ENCODE measurements at places on chromosomes 16 and 17.

DNA sequence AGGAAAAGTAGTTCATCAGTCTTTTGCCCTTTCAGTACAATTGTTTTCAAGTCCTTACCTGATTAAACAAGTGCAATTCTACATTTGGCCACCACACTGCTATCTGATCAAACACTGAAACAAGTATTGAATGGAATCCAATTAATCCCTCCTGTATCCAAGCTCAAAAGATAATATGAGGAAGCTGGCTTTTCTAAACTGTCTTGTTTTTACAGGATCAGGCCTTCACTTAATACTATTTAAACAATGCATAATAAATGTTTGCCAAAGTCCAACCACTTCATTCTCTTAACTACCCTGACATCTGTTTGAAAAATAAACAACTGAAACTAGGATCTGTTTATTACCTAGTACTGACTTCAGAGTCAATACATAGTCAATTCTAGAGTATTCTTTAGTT lies 131.6 kb downstream of the MRTFB start:
- DNase-seq, result no peak

GRCh38 chr16:29318037-29318436 lies 88.5 kb downstream of the NPIPB11 start:
- no peak for DNase-seq

- DNase-seq, result peak; percentile 25
Observed at GRCh38 chr17:6505425-6506142, 50.8 kb downstream of the PITPNM3 start.

- DNase-seq, result peak; percentile 66
Observed at GRCh38 chr16:4212934-4213296, 29.0 kb downstream of the SRL start.

DNA sequence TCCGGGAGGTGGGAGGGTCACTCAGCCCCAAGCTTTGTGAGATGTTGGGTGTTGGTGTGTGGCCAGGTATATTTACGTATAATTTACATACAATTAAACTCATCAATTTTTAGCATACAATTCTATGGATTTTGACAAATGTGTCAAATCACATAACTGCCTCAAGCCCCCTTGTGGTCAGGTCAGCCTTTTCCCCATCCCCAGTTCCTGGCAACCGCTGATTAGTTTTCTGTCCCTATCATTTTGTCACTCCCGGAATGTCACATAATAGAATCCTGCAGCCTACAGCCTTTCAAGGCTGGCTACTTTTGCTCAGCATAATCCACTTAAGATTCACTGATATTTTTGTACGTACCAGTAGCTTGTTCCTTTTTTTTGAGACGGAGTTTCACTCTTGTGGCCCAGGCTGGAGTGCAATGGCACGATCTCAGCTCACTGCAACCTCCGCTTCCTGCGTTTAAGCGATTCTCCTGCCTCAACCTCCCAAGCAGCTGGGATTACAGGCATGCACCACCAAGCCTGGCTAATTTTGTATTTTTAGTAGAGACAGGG lies 19.3 kb upstream of the RAI1 start:
- DNase-seq, result no peak

- DNase-seq, result peak; percentile 77
Observed at GRCh38 chr17:520447-521182, 168.0 kb upstream of the RPH3AL start.

- DNase-seq, result peak; percentile 27
Observed at GRCh38 chr17:9470171-9470570, 105.4 kb downstream of the STX8 start.

- DNase-seq, result no peak
Observed at GRCh38 chr17:57593739-57594462, 151.2 kb downstream of the CCDC182 start.

DNA sequence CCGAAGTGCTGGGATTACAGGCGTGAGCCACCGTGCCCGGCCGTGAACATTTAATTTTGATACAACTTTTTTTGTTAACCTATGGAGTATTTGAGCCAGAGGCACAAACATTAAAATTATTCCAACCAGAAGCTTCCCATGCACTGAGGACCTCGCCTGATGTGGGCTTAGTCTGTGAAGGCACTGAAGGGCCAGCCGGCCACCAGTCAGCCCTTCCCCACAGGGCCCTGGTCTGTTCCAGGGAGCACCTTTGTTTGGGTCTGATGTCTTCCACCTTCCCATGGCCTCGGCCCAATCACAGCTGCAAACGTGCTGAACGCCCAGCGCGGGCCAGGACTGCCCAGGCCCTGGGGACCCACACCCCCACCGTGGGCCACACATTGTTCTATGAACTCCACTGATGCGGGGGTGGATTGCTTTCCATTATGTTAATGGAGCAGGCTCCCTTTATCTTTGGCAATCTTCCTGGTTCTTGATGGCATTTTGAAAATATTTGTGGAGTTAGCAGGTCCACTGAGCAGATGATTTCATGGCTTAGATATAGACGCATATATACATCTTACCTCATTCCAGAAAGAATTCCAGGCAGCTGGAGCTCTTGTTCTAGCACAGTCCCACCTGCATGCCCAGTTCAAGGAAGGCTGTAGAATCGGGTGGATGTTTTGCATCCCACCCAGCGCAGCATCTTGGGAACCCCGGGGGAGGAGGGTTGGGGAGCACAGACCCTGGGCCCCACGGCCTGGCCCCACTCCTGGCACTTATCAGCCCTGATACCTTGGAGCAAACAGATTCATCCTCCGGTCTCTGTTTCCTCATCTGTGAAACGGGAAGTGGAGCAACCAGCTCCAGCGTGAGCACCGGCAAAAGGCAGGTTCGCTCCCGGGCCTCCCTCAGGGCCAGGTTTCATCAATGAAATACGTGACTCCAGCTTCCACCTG lies 14.5 kb downstream of the SPIRE2 start:
- peak; percentile 89 for DNase-seq

DNA sequence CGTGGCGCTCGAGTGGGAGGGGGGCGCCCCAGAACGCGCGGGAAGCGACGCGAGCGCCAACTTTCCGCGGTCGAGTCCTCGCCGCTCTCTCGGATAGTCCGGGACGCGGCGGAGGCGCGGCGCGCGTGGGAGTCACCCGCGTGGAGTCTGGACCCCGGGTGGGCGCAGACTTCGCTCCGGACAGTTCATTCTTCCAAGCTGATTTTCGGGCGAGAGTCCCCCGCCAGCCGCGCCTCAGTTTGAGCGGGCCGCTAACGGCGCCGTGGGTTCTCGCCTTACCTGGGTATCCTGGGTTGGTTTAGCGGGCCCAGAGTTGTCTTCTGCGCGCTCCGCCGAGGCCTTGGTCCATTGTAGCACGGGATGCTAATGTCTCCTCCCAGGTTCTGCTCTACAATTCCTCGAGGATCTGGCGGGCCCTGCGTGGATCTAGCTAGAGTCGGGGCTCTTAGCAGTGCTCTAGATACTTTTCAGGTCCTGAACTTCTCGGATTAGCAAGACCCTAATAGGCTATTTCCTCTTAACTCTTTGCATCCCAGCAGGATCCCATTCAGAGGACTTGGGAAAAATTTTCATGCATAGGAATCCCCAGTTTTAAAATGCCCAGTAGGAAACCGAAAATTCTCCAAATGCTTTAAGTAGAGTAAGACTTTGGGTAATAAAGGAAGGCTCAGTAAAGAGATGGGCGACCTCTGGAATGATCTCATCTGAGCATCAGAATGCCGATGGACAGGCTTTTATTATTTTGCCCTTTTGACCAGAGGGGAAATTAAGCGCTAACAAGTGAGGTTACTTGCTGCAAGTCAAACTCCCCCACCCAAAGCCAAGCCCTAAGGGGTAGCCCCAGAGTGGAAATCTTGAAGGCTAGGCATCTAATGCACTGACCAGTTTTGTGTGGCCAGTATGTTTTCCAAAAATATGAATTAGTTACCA lies 537 bp upstream of the GJC1 start:
- peak; percentile 21 for DNase-seq

DNA sequence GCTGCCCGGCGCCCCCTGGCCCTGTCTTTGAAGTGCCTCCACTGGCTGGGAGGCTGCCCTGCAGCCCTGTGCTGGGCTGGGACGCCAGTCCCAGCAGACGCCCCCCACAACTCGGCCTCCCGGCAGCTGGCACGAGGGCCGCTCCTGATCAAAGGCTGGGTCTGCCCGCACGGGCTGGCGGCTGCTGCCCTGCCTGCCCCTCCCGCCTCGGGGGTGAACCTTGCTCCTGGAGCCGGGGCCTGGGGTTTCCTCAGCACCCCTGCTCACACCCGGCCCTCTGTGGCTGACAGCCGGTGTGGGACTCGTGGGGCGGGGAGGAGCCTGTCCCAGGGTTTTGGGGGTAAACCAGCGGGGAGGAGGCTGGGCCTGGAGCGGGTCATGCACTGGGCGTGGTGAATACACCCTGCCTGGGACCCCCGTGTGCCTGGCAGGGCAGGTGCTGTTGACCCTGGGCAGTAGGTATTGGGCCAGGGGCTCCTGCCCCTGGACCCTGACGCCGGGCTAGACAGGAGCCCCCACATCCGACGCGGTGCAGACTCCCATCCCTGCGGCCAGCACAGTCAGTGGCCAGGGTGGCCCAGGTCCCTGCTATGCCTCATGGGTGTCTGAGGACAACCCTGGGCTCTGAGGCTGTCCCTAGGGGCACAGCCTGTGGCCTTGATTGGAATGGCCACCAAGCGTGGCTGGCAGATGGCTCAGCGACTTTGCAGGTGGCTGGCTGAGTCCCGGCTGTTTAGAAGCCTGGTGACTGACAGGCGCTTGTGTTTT lies 21.7 kb downstream of the CENPX start:
- no peak for DNase-seq

- DNase-seq, result no peak
Observed at GRCh38 chr17:43125967-43126910, 1.1 kb upstream of the BRCA1 start.

DNA sequence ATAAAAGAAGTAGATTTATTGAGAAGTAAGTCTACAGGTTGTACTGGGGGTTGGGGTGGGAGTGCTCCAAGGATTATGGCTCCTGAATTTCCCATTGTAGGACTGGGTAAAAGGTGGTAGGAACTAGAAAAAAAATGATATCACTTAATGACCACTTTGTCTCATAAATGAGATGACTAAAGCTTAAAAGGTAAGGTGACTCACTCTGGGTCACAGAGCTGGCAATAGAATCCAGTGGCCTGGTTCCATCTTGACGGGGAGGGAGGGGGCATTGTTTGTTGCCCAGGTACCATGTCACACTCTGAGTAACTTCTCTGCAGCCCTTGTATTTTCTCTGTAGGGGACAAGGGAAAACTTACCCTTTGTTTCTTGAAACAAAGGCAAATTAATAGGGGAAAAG lies 126.1 kb downstream of the PITPNC1 start:
- DNase-seq, result no peak

GRCh38 chr17:22695228-22695619 lies 1002.9 kb downstream of the KCNJ18 start:
- DNase-seq, result no peak

- no peak for DNase-seq
Observed at GRCh38 chr17:77579131-77579530, 379.4 kb upstream of the TNRC6C start.

DNA sequence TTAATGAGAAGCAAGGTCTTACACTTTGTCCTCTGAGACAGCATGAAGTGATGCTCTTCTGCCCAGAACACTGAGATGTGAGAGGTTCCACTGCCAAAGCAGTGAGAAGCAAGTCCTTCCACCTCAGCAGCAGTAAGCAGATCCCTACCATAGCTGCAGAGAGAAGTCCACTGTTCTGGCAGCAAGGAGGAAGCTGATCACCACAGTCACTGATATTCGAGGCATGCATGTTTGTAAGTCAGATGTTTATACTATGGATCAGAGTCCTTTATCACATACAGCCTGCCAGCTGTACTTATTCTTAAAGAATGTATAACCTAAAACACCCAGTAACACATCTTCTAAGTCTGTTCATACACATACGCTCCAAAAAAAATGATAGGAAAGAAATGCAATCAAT lies 18.2 kb upstream of the METTL2A start:
- DNase-seq, result no peak

- no peak for DNase-seq
Observed at GRCh38 chr17:76268991-76269981, 4.1 kb downstream of the UBALD2 start.

DNA sequence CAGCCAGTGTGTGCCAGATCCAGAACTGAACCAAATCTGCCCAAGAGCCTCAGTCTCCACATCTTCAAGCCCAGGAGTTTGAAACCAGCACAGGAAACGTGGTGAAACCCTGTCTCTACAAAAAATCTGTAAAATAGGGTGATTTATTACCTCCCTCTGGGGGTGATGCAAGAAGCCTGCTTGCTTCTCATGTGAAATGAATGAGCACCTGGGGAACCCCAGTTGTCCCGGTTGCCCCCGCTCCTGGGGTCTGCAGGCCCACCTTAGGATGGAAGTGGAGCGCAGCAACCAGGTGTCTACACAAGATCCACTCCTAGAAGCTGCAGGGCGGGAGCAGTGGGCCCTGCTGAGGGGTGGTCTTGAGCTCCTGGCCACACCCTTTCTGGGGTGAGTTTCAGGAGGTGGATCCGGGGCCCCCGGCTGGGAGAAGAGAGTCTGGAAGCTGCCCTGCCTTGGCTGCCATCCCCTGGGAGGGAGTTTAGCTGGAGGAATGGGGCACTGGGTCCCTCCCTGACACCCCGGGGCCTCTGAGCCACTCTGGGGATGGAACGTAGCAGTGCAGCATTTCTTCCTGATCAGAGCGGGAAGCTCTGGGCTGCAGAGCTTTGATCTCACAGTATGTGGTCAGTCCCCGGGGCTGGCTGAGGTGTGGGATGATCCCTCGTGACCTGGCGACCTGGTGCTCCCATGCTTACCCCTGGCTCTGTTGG lies 117.8 kb downstream of the RAB11FIP4 start:
- no peak for DNase-seq

- DNase-seq, result no peak
Observed at GRCh38 chr16:89242795-89243200, 25.3 kb downstream of the ZNF778 start.

DNA sequence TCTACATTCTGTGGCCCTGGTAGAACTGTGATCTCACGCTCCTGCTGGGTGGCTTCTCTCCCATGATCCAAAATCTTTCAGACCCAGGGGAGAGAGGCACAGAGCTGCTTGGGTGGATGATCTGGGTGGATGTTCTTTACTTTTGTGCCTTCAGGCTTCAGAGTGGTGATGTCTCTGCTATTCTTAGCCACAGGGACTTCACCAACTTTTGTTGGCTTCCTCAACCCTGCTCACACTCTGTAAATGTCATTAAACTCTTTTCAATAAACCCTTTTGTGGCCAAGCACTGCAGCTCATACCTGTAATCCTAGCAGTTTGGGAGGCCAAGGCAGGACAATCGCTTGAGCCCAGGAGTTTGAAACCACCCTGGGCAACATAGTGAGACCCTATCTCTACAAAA lies 7.6 kb downstream of the CLEC10A start:
- DNase-seq, result no peak

GRCh38 chr17:46903762-46904672 lies 18.9 kb upstream of the GOSR2 start:
- no peak for DNase-seq

DNA sequence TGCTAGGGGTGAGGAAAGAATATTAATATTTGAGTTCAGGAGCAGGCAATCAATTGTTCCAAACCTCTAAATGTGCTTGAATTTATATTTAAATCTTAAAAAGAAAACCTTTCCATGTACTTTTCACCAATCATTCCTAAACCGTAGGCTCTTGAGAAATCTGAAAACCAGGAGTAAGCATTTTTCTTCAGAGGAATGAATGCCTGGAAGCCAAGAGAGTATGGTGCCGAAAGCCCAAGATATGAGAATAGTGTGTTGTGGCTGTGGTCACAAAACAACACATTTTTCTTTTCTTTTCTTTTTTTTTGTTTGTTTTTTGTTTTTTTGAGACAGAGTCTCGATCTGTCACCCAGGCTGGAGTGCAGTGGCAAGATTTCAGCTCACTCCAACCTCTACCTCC lies 37.6 kb downstream of the TEX2 start:
- DNase-seq, result no peak

- no peak for DNase-seq
Observed at GRCh38 chr16:50310308-50311133, 44.2 kb downstream of the ADCY7 start.
